ENCODE measurements at places on chromosomes 13 and 19. TPM values are rescaled to one million over a fixed set of nuclear protein-coding genes. Genes with fewer than 3 reads are reported as not detected.

- H3K4me1 ChIP-seq, result no peaks in the 10 kb centered on the region
- no peak overlapping the region for H3K27ac ChIP-seq
- no peak overlapping the region for H3K4me3 ChIP-seq
- H3K36me3 ChIP-seq, result no peaks in the 10 kb centered on the region
- no peak for DNase-seq
- H3K27me3 ChIP-seq, result no peaks in the 10 kb centered on the region
Measured at GRCh38 chr13:83810136-83810535, 72.1 kb downstream of the SLITRK1 start.

- H3K36me3 ChIP-seq, result no peaks in the 10 kb centered on the region
- peaks cover 12% of the 10 kb centered on the region for H3K4me1 ChIP-seq
- no peak for DNase-seq
- H3K27ac ChIP-seq, result no peak overlapping the region
- H3K4me3 ChIP-seq, result no peak overlapping the region
Measured at GRCh38 chr13:30128591-30128990, 178.8 kb downstream of the KATNAL1 start.

DNA sequence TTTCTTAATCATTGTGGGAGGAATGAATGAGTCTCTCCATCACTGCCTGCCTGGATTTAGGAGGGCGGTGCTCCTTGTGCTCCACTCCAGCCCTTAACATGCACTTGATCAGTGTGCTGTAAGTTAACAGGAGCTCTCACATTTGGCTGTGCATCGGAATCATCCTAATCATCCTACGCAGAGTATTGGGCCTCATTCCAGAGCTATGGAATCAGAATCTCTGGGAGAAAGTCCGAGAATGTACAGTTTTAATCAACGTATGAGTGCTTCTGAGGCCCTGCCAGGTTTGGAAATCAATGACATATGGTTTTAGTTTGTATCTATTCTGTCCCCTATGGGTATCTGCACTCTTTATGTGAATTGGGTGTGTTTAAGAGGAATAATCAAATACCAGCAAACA lies 34.9 kb upstream of the DCLK1 start:
- H3K4me1 ChIP-seq, result no peaks in the 10 kb centered on the region
- H3K36me3 ChIP-seq, result no peaks in the 10 kb centered on the region
- H3K4me3 ChIP-seq, result no peak overlapping the region
- H3K27ac ChIP-seq, result no peak overlapping the region
- DNase-seq, result no peak

DNA sequence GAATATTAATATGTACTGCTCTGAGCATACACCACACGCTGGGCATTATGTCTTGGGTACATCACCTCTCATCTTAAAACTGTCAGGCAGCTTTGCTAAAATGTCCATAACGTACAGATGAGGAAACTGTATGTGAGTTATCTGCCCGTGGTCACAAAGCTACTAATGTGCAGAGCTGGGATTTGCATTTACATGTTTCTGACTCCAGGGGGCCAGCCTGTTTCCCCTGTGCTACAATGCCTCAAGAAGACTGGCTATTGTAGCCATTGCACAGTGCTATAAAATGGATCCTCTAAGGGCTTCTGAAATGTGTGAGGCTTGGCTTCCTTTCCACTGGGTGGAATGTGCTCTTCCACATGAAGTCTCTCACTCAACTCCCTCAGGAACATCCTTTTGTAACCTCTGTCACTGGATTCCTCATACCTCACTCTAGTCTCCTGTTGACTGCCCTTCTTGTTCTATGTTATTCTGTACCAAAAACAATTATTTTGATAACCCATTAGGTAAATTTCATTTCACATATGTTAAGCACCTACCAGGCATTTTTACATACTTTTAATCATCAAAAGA lies 95.6 kb upstream of the HTR2A start:
- H3K27me3 ChIP-seq, result no peaks in the 10 kb centered on the region
- no peaks in the 10 kb centered on the region for H3K4me1 ChIP-seq
- no peak overlapping the region for H3K27ac ChIP-seq
- no peaks in the 10 kb centered on the region for H3K36me3 ChIP-seq
- H3K4me3 ChIP-seq, result no peak overlapping the region
- DNase-seq, result no peak

- no peaks in the 10 kb centered on the region for H3K36me3 ChIP-seq
- DNase-seq, result no peak
- no peak overlapping the region for H3K27ac ChIP-seq
- no peaks in the 10 kb centered on the region for H3K4me1 ChIP-seq
- no peaks in the 10 kb centered on the region for H3K27me3 ChIP-seq
- H3K4me3 ChIP-seq, result no peak overlapping the region
Measured at GRCh38 chr19:5154129-5154798, 185.4 kb downstream of the KDM4B start.

Gene CYP4F2
- not detected for total RNA-seq

Gene ZNF283
- 20.7 TPM for total RNA-seq

Gene MATK
- 9.6 TPM for total RNA-seq

Gene CYP2F1
- not detected for total RNA-seq
